Pancreas (tissue), 10 donors: ENCODE measurements at places on chromosomes 7 and 10. TPM values are rescaled to one million over a fixed set of nuclear protein-coding genes. Genes with fewer than 3 reads are reported as not detected.

The SOSTDC1 gene
- total RNA-seq, result not detected

The LBX1 gene
- total RNA-seq, result not detected

- H3K4me3 ChIP-seq, result no peak overlapping the region
- DNase-seq, result no peak
- H3K27ac ChIP-seq, result no peak overlapping the region
- H3K36me3 ChIP-seq, result no peaks in the 10 kb centered on the region
- H3K4me1 ChIP-seq, result no peaks in the 10 kb centered on the region
Observed at GRCh38 chr7:51647486-51647885, 330.9 kb upstream of the COBL start.

DNA sequence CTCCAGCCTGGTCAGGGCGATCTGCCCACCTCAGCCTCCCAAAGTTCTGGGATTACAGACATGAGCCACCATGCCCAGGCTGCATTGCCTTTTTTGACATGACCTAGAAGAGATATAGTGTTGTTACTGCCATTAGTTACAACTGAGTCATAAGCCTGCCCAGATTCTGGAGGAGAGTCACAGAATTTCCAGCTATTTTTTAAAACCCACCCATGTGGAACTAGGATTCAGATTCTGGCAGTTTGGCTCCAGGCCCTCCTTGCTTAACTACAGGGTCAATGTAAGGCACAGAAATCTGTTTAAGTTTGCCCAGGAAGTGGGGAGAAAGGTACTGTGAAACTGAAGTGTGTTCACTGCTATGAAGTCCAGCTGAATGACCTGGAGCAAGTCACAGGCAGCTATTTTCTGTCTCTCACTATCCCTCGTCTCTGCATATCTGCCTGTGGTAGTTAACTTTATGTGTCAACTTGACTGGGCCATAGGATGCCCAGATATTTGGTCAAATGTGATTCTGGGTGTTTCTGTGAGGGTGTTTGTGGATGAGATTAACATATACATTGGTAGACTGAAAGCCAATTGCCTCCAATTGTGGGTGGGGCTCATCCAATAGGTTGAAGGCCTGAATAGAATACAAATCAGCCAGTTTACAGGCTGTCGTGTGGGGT lies 8.4 kb upstream of the MARVELD1 start:
- no peak overlapping the region for H3K27ac ChIP-seq
- H3K36me3 ChIP-seq, result no peaks in the 10 kb centered on the region
- no peak overlapping the region for H3K4me3 ChIP-seq
- no peaks in the 10 kb centered on the region for H3K27me3 ChIP-seq

DNA sequence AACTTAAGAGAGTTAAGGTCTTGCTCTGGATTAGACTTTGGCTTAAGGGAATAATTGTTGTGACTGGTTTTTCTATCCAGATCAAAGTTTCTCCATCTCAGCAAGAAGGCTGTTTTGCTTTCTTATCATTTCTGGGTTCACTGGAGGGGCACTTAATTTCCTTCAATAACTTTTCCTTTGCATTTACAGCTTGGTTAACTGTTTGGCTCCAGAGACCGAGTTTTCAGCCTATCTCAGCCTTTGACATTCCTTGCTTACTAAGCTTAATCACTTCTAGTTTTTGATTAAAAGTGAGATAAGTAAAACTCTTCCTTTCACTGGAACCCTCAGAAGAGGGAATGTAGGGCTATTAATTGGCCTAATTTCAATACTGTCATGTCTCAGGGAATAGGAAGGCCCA lies 76.4 kb downstream of the LARP4B start:
- DNase-seq, result no peak
- no peak overlapping the region for H3K27ac ChIP-seq
- no peak overlapping the region for H3K4me3 ChIP-seq
- no peaks in the 10 kb centered on the region for H3K36me3 ChIP-seq

The PRSS37 gene
- not detected for total RNA-seq

- H3K4me1 ChIP-seq, result no peaks in the 10 kb centered on the region
- no peak overlapping the region for H3K4me3 ChIP-seq
- H3K27me3 ChIP-seq, result no peaks in the 10 kb centered on the region
- no peak for DNase-seq
- H3K36me3 ChIP-seq, result no peaks in the 10 kb centered on the region
Observed at GRCh38 chr10:60073781-60074656, 167.7 kb upstream of the CCDC6 start.

GRCh38 chr7:6262221-6262620 lies 10.2 kb downstream of the CYTH3 start:
- no peak for DNase-seq
- no peak overlapping the region for H3K27ac ChIP-seq

GRCh38 chr7:148447221-148447849 lies 143.2 kb upstream of the C7orf33 start:
- H3K36me3 ChIP-seq, result no peaks in the 10 kb centered on the region
- DNase-seq, result no peak
- no peaks in the 10 kb centered on the region for H3K27me3 ChIP-seq
- H3K27ac ChIP-seq, result no peak overlapping the region
- no peak overlapping the region for H3K4me3 ChIP-seq
- peaks cover 7% of the 10 kb centered on the region for H3K4me1 ChIP-seq

DNA sequence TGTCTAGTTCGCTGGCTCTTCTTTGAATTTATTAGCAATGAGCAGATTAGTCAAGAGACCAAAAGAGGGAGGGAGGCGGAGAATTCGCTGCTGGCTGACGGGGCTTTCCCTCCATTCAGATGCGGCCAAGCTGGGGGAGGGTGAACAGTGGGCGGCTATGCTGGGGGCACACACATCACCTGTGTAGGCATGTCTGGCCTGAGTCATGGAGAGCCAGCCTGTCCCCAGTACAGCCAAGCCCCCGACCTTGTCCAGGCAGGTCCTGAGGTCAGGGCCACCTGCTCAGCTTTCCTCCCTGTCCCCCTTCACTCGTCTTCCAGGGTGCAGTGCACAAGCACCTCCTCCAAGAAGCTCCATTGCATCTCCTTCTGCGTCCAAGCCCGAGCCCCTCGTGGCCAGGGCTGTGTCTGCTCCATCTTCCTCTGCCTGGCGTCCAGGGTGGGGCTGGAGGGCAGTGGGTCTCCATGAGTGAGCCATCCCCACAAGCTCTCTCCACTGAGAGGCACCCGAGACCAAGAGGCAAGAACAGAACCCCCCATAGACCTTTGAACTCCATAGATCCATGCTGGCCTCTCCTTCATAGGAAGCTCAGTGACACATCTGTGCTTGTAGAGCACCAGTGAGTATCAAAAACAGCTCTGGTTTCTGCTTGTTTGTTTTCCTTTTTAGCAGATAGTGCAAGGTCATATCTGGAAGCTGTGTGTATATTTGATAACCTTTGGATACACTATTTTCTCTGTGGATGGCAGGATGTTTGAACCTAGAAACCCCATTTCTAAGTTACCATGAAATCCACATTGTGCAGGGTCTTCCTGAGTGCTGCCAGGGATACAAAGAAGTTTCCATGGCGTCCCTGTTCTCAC lies 1.9 kb upstream of the DEPP1 start:
- no peaks in the 10 kb centered on the region for H3K27me3 ChIP-seq
- peaks cover 11% of the 10 kb centered on the region for H3K36me3 ChIP-seq
- DNase-seq, result no peak
- H3K27ac ChIP-seq, result peak overlapping the region; percentile 97
- H3K4me1 ChIP-seq, result peaks cover 34% of the 10 kb centered on the region
- H3K4me3 ChIP-seq, result no peak overlapping the region

DNA sequence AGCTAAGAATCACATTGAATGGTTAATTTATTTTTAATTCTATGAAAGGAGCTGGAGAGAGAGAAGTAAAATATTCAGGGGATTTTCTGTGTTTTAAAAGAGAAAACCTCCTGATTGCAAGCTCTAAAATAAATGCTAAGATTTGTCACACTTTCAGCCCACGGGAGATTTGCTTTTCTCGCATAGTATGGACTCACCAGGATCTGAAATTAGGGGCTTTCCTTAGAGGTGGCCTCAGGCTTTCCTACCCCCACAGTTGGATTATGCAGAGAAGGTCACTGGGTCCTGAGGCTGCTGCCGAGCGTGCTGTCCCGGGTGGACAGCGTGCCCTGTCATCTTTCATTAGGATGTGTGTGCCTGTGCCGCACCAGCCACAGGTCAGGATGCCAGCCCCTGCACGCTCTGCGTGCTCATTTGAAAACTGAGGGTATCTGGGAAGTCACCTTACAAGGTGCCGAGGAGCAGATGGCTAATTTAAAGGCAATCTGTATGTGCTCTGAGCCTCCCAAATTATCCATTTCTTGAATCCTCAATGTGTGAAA lies 258.8 kb downstream of the CELF2 start:
- H3K4me3 ChIP-seq, result no peak overlapping the region
- no peak overlapping the region for H3K27ac ChIP-seq
- DNase-seq, result no peak
- H3K36me3 ChIP-seq, result no peaks in the 10 kb centered on the region

The SCIN gene
- 0.83 TPM for total RNA-seq

DNA sequence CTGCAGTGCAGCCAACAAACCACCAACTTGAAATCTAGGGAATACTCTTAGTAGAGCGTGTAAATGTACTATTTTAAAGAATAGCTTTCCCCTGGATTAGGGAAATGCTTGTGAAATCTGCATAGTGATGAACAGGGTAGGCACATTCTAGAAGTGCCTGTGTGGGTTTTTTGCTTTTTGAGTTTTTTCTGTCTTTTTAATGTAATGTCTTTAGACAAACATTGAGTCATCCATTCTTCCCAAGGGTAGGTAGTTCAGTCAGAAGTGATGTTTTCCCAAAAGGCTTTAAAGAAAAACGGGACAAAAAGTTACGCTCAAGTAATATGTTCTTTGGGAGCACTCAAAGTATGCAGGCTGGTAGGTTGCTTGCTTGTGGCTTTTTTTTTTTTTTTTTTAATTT lies 130.0 kb downstream of the AUTS2 start:
- no peak overlapping the region for H3K27ac ChIP-seq
- H3K4me1 ChIP-seq, result no peaks in the 10 kb centered on the region
- no peaks in the 10 kb centered on the region for H3K27me3 ChIP-seq
- DNase-seq, result no peak
- H3K4me3 ChIP-seq, result no peak overlapping the region

GRCh38 chr7:44724276-44724675 lies 24.4 kb upstream of the ZMIZ2 start:
- no peak for DNase-seq
- H3K4me3 ChIP-seq, result no peak overlapping the region
- no peaks in the 10 kb centered on the region for H3K27me3 ChIP-seq
- H3K36me3 ChIP-seq, result no peaks in the 10 kb centered on the region
- H3K4me1 ChIP-seq, result no peaks in the 10 kb centered on the region
- H3K27ac ChIP-seq, result no peak overlapping the region

The CAV2 gene
- total RNA-seq, result 26.9 TPM

The PDK4 gene
- 48.5 TPM for total RNA-seq

The AS3MT gene
- 3.1 TPM for total RNA-seq

The CDNF gene
- 6.5 TPM for total RNA-seq

- no peaks in the 10 kb centered on the region for H3K27me3 ChIP-seq
- no peak overlapping the region for H3K4me3 ChIP-seq
- H3K27ac ChIP-seq, result no peak overlapping the region
- H3K4me1 ChIP-seq, result no peaks in the 10 kb centered on the region
- no peak for DNase-seq
- H3K36me3 ChIP-seq, result no peaks in the 10 kb centered on the region
Observed at GRCh38 chr10:105266966-105267539, 626.0 kb downstream of the SORCS3 start.

GRCh38 chr7:159019111-159019510 lies 125.6 kb downstream of the VIPR2 start:
- H3K27me3 ChIP-seq, result no peaks in the 10 kb centered on the region
- no peak overlapping the region for H3K27ac ChIP-seq
- no peaks in the 10 kb centered on the region for H3K36me3 ChIP-seq
- peaks cover 9% of the 10 kb centered on the region for H3K4me1 ChIP-seq

GRCh38 chr7:129454249-129454551 lies 20.0 kb downstream of the STRIP2 start:
- H3K27ac ChIP-seq, result no peak overlapping the region
- no peaks in the 10 kb centered on the region for H3K27me3 ChIP-seq
- H3K4me3 ChIP-seq, result no peak overlapping the region
- H3K36me3 ChIP-seq, result no peaks in the 10 kb centered on the region

The GSAP gene
- total RNA-seq, result 7.9 TPM

The CASP2 gene
- 14.1 TPM for total RNA-seq

- no peak for DNase-seq
- no peaks in the 10 kb centered on the region for H3K36me3 ChIP-seq
- H3K27me3 ChIP-seq, result no peaks in the 10 kb centered on the region
- peaks cover 29% of the 10 kb centered on the region for H3K4me1 ChIP-seq
Observed at GRCh38 chr7:55092186-55092974, 73.6 kb downstream of the EGFR start.

DNA sequence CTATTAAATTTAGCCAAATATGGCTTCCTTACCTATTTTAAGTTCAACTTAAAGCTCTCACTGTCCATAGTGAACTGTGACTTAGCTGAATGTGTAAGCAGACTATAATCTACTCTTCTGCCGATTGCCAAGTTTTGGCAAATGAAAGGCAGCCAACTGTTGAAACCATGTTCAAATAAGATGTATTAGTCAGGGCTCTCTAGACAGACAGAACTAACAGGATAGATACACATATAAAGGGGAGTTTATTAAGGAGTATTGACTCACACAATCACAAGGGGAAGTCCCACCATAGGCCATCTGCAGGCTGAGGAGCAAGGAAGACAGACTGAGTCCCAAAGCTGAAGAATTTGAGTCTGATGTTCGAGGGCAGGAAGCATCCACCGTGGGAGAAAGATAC lies 837.7 kb upstream of the AUTS2 start:
- H3K4me1 ChIP-seq, result no peaks in the 10 kb centered on the region
- DNase-seq, result no peak
- H3K27me3 ChIP-seq, result no peaks in the 10 kb centered on the region
- no peak overlapping the region for H3K27ac ChIP-seq
- H3K4me3 ChIP-seq, result no peak overlapping the region
- no peaks in the 10 kb centered on the region for H3K36me3 ChIP-seq

The NFE2L3 gene
- 1.7 TPM for total RNA-seq

- no peaks in the 10 kb centered on the region for H3K36me3 ChIP-seq
- no peak overlapping the region for H3K27ac ChIP-seq
- no peak for DNase-seq
Observed at GRCh38 chr7:111873326-111873646, 311.0 kb upstream of the IMMP2L start.

- no peak overlapping the region for H3K4me3 ChIP-seq
- DNase-seq, result peak; percentile 92
Observed at GRCh38 chr10:100364735-100365391, 17.8 kb downstream of the SCD start.

GRCh38 chr10:132520177-132520811 lies 17.3 kb upstream of the INPP5A start:
- peak overlapping the region; percentile 12 for H3K27ac ChIP-seq
- no peak for DNase-seq
- H3K4me3 ChIP-seq, result no peak overlapping the region
- H3K4me1 ChIP-seq, result peaks cover 36% of the 10 kb centered on the region
- no peaks in the 10 kb centered on the region for H3K27me3 ChIP-seq
- no peaks in the 10 kb centered on the region for H3K36me3 ChIP-seq
